HTR-8/SVneo (cell line): ENCODE measurements at places on chromosomes 16 and 17.

- no peak for DNase-seq
Observed at GRCh38 chr16:8867932-8868415, 832 bp downstream of the CARHSP1 start.

DNA sequence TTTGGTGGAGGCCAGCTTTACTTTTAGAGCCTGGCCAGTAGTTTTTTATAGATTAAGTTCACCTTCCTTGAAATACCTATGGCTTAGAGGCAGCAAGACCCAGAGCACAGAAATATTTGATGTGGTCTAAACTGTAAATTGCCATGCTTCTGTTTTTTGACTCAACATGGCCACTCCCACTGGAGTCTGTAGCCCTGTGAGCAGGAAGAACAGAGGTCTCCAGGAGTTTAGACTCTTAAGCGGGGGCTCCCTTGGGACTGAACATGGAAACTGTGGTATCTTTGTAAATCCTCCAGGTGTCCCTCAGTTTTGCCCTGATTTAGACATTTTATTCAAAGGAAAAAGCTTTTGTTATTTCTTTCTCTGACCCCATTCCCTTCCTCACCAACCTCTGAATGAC lies 145.6 kb downstream of the FTO start:
- no peak for DNase-seq

DNA sequence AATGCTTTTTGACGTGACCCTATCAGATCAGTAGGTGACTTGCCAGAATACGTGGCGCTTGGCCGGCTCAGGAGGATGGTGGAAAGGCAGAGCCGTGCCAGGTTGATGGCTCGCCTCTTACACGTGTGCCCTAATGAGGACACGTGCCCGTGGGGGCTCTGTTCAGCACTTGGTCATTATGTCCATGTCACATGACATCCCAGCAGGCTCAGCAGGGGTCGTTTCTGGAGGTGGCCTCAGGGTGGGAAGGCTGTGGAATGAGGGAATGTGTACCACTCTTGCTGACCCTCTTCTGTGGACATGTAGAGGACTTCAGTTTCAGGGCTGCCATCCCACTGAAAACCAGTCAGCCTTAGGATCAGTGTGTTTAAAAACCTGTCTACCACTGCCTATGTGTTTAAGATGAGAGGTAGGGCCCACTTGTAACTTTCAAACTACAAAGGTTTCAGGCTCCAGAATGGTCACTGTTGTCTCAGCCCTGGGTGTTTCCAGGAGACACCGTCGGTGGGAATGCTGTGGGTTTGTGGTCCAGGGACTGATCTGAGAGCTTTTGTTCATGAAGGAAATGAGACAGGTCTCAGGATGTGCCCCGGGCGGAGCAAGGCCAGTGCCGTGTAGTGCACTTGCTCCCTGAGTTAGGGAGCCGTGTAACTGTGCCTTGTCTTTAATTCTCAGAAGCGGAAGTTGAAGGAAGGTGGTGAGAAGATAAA lies 12.1 kb downstream of the UBN1 start:
- no peak for DNase-seq

DNA sequence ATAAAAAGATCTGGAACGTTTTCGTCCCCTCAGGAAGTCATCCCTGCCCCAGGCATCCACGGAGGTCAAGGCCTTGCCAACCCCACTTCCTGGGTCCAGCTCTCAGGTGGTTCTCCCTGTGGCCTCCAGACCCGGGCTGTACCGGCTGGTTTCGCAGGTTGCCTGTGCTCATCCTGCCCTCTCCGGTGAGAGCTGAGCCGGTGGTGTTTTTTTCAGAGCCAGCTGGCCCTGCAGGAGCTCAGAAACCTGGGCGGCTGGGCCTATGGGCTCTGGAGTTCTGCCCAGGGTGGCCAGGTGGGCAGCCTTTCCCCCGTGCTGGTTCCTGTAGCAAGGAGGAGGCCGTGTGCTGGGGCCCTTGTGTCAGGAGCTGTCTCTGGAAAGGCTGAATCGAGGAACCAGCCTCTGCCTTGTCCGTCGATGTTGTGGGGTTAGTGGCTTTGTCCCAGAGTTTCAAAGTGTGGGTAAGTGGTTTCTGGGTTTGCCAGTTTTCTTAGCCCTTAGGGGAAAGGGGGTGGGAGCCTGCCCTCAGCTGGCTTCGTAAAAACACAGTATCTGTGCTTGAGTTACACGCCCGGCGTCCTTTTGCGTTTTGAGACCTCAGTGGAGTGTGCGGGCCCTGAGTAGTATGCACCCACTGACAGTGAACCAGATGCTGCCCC lies 23.6 kb downstream of the C16orf90 start:
- no peak for DNase-seq

GRCh38 chr16:6528217-6528616 lies 804.4 kb upstream of the RBFOX1 start:
- no peak for DNase-seq

DNA sequence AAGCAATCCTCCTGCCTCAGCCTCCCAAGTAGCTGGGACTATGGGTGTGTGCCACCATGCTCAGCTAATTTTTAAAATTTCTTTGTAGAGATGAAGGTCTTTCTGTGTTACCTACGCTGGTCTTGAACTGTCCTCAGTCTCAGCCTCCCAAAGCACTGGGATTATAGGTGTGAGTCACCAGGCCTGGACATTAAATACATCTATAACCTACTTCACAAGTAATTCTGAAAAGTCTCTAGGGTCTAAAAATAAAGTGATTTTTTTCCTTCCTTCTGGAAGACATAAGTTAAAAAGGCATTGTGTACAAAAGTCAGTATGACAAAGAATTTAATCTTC lies 118.3 kb downstream of the PARN start:
- no peak for DNase-seq

DNA sequence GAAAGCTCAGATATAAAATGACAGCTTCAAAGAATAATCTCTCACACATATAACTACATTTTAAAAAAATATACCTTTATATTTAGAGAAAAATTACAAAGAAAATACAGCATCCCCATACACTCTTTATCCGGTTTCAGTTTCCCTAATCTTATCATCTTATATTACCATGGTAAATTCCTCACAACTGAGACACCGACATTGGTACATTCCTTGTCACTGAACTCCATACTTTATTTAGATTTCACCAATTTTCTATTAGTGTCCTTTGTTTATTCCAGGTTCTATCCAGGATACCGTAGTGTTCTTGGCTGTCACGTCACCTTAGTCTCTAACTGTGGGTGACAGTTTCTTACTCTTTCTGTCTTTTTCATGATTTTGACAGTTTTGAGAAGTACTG lies 22.0 kb upstream of the ABCA10 start:
- peak; percentile 29 for DNase-seq

DNA sequence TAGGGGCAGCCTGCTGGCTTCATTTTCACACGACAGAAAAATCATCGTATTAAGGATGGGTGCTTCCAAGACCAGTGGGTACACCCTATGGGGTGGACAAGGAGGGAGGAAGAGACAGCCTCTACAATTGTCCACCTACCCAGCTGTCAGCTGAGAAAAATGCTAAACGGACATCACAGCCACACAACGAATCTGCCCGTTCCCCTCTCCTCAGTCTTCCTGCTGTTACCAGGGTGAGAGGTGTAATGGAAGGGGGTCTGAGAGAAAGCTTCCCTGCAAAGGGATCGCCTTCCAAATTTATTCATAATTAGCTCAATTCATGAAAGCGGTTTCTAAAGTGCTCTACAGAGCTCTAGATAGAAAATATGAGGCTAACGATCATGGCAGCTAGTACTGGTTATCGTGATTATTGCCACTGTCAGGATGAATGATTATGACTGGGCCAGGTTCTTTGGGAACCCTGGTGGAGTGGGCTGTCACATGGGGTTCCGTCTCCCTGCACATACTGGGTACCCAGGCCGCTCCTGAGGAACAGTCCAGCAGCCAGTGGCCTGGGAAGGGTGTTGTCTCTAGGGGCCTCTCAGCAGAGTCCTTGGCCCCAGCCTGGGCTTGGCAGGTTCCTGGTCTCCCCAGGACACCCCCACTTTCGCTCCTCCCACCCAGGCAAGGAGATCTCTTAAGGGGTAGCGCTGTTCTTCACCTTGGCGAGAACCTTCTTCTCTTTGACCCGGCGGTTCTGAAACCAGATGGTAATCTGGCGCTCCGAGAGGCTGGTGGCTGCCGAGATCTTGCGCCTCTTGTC lies 2.2 kb downstream of the HOXB13 start:
- no peak for DNase-seq

DNA sequence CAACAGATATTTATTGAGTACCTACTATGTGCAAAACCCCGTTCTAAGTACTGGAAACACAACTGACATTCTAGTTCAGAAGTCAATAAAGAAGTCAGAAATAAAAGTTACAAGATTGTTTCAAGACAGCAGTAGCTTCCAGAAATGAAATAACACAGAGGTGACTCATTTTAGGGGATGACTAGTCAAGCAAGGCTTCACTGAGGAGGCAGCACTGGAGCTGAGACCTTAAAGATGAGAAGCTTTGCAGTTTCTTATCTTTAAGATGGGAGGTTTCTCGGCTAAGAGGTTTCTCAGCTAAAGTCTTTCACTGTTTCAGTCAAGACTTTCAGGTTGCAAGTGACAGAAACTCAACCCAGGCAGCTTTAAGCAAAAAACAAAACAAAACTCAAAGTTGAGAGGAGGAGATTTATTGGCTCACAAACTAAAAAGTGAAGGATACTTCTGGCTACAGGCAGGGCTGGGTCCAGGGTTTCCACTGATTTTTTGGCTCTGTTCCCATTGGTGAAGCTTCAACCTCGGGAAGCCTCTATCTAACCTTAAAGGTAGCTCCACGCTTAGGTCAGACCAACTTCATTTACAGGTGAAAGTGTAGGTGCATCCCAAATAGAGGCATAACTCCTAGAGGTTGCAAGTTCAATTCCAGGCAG lies 7.4 kb upstream of the MMP2 start:
- DNase-seq = peak; percentile 39

- no peak for DNase-seq
Observed at GRCh38 chr16:48155926-48156789, at the start of gene ABCC12. TSS of gene ABCC12 (minus strand) at chr16:48155993. CDS start at chr16:48146424, 9,569 bp downstream.

DNA sequence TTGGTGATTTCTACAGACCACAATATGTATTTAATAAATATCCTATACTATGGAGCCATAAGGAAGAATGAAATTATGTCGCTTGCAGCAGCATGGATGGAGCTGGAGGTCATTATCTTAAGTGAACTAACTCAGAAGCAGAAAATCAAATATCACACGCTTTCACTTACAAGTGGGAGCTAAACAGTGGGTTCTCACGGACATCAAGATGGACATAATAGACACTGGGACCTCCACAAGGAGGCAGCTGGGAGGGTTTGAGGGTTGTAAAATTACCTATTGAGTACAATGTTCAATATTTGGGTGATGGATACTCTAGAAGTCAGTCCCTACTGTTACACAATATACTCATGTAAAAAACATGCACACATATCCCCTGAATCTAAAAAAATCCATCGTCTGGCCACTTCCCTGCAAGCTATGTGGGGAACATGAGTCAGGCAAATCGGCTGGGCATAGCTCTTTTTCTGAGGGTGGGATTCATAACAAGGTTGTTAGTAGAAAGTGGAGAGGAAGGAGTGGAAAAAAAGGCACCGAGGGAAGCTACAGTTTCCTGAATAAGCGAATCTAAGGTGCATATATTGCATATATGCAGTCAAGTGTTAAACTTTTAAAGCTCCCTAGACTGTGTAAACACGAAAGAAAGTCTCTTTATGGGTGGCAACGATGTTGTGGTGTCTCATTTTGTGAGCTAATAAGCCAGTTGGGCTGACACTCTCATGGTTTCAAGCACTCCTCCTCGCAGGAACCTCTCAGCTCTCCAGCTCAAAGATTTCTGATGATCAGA lies 135.2 kb upstream of the CPHXL start:
- DNase-seq = no peak

DNA sequence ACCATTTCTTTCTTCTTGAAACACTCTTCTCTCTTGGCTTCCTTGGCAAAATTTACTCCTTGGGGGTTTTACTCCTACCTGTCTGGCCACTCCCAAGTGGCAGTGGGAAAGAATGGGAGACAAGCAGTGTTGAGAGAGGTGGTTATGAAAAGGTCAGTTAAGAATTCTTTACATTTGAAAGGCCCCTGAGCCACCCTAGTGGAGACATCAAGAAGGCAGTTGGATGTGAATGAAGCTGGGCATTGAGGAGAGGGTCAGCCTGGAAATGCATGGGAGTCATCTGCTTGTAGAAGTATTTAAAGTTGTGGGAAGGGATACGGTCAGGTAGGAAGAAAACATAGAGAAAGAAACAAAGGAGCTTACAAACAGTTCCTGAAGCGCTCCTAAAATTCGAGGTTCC lies 42.3 kb upstream of the CCNF start:
- DNase-seq = no peak

- no peak for DNase-seq
Observed at GRCh38 chr17:75514919-75515495, 330 bp downstream of the CASKIN2 start.

GRCh38 chr16:53334581-53334980 lies 99.7 kb upstream of the RBL2 start:
- DNase-seq = no peak
